Activated CD8-positive, alpha-beta memory T cell treated with anti-CD3 and anti-CD28 coated beads, Interleukin-2, amount 50 U/mL, for 48 hours (primary cell): ENCODE measurements at places on chromosomes 4 and X.

GRCh38 chr4:4271912-4272311 is 18.0 kb downstream of the LYAR start:
- DNase-seq = no peak

- no peak for DNase-seq
Measured at GRCh38 chr4:95439071-95439470, 109.7 kb downstream of the UNC5C start.

DNA sequence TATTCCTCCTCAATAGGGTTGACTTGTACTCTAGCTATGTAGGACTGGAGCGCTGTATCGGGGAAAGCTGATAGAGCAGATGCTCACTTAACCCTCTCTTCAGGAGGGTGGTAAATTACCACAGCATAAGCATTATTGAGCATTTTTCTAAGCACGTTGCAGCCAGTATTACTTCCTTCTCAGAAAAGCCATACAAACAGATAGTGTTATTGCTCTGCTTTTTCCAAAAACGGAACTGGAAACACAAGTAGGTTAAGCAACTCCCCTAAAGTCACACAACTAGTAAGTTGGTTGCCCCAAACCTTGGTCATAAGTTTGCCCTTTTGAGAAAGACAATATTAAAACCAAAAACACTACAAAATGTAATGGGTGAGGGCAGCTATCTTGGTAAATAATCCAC is 73.9 kb downstream of the REELD1 start:
- DNase-seq = no peak

- DNase-seq = no peak
Measured at GRCh38 chr4:136803433-136803832, 728.9 kb downstream of the PCDH18 start.

DNA sequence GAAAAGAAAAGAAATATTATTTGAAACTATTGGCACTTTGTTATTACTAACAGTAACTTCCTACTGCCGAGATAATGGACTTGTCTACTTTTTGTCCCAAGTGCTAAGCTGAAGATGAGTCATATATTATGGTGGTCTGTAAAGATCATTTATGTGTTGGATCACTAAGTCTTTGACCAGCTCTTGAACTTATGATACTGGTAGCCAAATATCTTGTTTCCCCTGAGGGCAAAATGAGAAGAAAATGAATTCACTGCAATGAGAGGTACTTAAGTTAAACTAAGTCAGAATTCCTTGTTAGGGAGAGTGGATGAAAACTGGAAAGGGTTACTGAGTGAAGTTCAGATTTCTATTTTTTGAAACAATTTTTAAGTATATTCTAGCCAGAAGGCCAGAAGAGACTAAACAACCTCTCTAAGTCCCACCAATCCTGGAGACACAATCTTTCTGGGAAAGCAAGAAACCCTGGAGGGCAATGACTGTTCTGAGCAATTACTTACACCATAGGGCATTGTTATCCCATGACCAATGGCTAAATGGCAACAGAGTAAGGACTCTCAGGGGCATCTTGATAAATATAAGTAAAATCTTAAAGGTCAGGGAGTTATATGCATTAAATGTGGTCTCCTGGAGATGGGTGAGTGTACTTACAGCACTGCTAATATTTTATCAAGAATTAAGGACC is 287.7 kb downstream of the STIM2 start:
- DNase-seq = no peak

- no peak for DNase-seq
Measured at GRCh38 chr4:105426187-105426897, 47.5 kb downstream of the PPA2 start.

DNA sequence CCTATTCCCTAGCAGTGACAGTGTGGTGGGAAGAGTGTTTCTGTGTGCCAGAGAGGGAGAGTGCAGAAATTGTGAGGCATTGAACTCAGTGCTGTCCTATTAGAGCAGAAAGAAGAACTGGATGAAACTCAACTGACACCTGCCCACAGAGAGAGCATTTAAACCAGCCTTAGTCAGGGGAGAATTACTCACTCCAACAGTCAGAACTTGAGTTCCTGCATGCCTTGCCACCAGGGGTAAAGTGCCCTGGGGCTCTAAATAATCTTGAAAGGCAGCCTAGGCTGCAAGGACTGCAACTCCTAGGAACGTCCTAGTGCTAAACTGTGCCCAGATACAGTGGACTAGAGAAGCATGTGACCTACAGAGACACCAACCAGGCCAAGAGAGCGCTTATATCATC is 12.8 kb downstream of the CYSLTR1 start:
- DNase-seq = no peak

DNA sequence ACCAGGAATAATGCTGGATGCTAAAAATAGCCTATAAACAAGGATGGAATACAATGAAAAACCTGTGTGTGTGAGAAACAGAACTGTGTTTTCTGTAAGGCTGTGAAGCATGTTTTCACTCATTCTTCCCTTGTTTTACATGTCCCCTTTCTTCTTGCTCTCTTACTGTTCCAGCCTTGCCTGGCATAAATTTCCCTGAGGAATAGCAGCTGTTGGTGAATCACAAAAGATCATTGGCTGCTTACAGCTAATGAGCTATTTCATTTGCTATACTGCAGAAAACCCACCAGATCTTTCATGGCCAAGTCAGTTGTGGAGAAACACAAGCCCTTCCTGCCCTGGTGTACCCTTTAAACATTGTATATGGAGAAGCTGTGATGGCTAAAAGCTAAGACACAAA is 91.1 kb downstream of the LDB2 start:
- DNase-seq = no peak

- no peak for DNase-seq
Measured at GRCh38 chrX:10039821-10040793, 72.9 kb downstream of the CLDN34 start.

GRCh38 chr4:100962698-100963097 is 384.6 kb downstream of the PPP3CA start:
- DNase-seq = no peak

DNA sequence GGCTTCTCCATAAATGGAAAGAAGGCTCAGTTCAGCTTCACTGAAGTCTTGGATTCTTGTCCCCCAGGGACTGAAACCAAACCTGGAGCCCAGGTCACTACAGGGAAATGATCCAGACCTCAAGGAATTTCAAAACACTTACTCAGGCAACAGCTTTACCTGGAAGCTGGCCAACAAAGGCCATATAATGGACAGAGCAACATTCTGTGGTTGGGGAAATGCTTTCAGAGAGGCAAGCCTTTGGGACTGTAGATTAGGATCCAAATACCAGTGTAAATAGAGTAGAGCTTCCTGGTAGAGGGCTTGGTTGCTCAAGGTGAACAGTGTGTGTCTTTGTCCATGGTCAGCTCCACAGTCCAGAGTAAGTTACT is 57.0 kb upstream of the PROM1 start:
- peak; percentile 8 for DNase-seq

GRCh38 chr4:31538877-31539276 is 818.7 kb downstream of the PCDH7 start:
- no peak for DNase-seq
